ENCODE measurements at places on chromosomes 11 and 22. TPM values are rescaled to one million over a fixed set of nuclear protein-coding genes. Genes with fewer than 3 reads are reported as not detected.

GRCh38 chr11:22510010-22510409 lies 115.6 kb downstream of the FANCF start:
- no peak for DNase-seq

- DNase-seq: no peak
Measured at GRCh38 chr11:19084661-19085315, 24.3 kb upstream of the MRGPRX2 start.

DNA sequence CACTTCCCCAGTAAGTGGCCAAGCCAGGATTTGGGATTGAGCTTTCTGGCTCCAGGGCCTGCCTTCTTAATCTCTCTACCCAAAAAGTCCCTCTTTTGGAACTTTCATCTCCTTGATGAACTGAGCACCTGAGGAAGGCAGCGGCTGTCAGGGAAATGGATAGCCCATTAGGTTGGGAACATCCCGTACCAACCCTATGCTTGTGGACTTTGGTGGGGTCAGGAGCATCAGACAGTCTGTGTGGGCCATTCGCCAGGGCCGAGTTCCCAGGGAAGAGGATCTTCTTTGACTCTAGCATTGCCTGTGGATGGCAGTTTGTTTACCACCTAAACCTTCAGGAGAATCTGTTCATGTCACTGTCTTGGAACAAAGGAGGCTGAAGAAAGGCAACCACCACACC lies 30.2 kb downstream of the ARHGEF17 start:
- DNase-seq: no peak

- DNase-seq: no peak
Measured at GRCh38 chr11:102244681-102245409, 72.4 kb upstream of the BIRC3 start.

DNA sequence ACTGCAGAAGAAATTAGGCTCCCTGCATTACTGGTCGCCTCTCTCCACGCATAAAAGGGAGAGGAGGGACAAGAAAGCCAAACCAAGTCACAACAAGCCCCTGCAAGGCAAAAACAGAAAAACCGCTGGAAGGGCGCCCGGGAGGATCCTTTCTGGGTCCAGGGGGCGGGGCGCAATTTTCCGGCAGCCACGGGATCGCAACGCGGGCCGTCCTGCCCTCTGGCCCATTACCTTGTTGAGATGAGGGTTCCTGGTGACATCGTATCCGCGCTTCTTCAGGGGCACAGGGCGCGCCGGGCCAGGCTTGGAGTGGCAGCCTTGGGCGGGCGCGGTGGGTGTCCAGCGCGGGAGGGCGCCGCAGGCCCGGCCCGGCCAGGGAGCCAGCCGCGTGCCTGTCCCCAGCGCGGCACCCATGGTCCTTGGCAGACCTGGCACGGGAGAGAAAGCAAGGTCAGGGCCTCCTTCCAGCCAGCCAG lies 847 bp downstream of the ME3 start:
- DNase-seq: no peak

DNA sequence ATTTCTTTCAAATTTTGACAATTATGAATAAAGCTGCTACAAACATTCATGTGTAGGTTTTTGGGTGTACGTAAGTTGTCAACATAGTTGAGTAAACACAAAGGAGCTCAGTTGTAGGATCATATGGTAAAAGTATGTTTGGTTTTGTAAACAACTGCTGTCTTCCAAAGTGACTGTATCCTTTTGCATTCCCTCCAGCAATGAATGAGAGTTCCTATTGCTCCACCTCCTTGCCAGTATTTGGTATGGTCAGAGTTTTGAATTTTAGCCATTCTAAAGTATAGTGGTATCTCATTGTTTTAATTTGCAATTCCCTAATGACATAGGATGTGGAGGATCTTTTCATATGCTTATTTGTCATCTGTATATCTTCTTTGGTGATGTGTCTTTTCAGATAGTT lies 28.0 kb upstream of the PHOX2A start:
- DNase-seq: no peak

DNA sequence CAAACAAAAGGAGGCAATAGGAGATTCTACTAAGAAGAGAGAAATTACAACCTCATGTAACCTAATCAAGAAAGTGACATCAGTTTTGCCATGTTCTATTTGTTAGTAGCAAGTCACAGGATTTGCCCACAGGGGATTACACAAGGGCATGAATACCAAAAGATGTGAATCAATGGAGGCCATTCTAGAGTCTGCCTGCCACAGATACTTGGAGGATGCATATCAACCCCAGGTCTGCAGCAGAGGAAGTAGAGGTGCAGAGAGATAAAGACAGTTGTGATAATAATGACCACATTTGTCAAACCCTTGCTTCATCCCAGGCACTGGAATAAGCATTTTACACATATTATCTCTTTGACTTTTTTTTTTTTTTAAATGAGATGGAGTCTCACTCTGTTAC lies 2.4 kb upstream of the ASCC2 start:
- no peak for DNase-seq

- DNase-seq: no peak
Measured at GRCh38 chr11:121337078-121337477, 44.5 kb downstream of the SC5D start.

DNA sequence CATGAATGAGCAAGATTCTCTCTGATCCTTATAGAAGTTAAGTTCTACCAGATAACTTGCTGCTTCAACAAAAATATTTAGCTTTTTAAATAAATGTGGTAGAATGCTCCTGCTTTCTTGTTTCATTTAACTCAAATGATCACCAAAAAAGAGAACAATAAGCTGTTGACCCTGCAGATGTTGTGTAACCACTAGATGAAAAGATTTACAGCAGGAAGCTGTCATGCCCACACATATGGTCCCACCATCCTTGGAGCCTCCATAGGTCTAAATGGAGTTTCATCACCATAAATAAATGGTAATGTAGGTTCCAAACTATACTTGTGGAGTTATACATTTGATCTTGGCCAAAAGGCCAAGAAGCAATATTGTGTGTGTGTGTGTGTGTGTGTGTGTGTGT lies 118.8 kb downstream of the RRAS2 start:
- DNase-seq: no peak

- peak; percentile 71 for DNase-seq
Measured at GRCh38 chr22:39534591-39535356, 2.2 kb upstream of the RPS19BP1 start.

GRCh38 chr11:95924414-95924760 lies 480 bp upstream of the MTMR2 start:
- peak; percentile 65 for DNase-seq

GRCh38 chr11:93756748-93757147 lies 15.3 kb downstream of the C11orf54 start:
- DNase-seq: no peak

GRCh38 chr11:89147229-89147628 lies 30.4 kb upstream of the TYR start:
- DNase-seq: no peak

DNA sequence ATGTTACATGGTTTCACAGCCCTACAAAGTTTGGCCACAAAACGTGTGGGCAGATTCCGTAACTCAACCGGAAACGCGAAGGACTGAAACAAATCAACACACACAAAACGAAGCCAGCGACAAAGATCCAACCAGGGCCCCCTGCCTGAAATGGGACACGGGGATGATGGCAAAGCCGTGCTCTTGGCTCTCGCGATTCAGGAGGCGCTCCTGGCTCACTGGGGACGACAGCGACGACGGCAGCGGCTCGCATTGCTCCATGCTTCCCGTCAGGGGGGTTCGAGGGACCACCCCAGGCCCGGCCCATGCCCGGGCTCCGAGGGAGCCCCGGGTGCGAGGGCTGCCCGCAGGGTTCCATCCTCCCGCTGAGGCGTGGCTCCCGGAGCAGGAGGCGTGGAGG lies 4786.8 kb upstream of the OR11H1 start:
- DNase-seq: no peak

DNA sequence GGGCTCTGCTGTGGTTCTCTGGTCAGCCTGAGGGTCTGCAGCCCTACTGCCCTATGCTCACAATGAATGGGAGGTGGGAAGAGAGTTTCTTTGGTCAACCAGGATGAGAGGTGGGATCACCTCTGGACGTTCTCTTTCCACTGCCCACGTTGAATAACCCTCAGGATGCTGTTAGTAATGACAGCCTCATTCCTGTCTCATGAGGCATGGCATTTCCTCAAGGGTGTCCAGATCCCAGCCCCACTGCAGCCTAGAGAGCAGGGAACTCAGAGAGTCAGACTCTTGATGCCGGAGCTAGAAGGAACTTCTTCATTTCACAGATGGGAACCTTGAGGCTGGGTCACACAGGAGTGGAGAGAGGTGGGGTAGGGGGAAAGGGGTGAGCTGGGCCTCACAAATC lies 196.0 kb downstream of the CEP164 start:
- no peak for DNase-seq

DNA sequence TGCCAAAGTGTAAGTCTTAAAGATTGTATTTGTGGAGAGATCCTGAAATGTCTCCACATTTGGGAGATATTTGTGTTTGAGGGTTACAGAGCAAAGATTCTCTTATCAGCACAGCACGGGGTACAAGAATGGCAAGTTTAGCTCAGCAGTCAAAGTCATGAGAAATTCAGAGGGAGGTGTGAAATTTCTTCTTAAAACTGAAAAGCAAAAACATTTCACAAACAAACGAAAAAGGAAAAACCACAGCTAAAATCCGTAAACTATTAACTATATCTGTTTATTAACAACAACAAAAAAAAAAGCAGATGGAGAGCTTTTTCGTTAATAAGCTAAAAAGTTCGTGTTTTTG lies 40.9 kb upstream of the ETS1 start:
- no peak for DNase-seq

DNA sequence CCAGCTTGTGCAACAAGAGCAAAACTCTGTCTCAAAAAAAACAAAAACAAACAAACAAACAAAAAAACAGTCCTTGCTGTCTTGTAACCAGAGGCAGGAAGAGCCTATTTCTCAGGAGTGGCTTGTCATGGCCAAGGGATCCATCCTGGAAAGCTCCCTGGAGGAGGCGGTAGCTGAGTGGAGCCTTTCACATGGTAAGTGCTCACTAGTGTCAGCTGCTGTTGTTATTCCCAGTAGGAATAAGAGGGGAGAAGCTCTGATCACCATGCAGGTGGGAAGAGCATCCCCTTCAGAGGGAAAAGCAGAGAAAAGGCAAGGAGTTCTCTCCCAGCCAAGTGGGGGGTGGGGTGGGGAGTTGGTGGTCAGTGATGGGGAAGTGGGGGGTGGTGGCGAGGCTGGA lies 54.6 kb upstream of the WNT7B start:
- DNase-seq: no peak

GRCh38 chr11:128026596-128026995 lies 560.8 kb downstream of the ETS1 start:
- DNase-seq: peak; percentile 26

GRCh38 chr11:34587282-34587677 lies 33.6 kb upstream of the EHF start:
- DNase-seq: no peak

- no peak for DNase-seq
Measured at GRCh38 chr22:21962655-21962949, 10.0 kb upstream of the PPM1F start.

- no peak for DNase-seq
Measured at GRCh38 chr11:30254307-30255298, 23.8 kb downstream of the FSHB start.

- no peak for DNase-seq
Measured at GRCh38 chr22:32745251-32745995, 56.1 kb upstream of the TIMP3 start.

- DNase-seq: peak; percentile 28
Measured at GRCh38 chr11:16738947-16739815, 734 bp downstream of the C11orf58 start.

DNA sequence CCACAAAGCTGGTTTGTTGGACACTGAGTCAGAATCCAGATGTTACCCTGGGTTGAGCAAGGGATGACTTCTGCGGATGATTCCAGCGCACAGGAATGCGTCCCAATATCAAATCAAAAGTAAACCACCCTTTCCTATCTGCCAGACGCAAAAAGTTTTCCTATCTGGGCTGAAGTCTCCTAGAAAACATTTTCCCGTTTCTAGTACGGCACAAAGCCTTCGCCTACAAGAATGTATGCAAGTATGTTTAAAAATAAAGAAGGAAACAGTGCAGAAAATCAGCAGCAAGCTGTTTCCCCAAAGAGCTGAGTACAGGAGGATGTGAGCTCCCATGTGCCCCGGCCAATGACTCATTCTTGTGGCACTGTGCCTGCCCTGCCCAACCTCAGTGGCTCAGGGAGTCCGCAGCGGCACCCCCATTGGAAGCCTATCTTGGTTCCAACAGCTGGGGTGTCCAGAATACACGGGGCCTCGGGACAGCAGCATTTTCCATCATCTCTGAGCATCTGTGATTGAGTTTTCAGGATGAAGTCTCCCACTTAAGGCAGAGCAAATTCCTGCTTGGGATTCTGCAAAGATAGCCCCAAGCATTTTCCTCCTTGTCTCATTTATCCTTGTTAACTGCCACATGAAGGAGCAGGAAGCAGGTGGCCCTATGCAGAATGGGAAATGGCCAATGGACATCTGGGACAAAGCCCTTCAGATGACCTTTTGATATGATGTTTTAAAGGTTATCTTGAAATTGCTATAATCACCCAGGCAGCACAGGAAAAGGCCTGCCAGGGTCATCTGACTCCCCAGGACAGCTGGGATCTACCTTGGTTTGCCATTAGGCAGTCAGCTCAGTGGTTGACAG lies 17.5 kb downstream of the KCNJ5 start:
- DNase-seq: peak; percentile 14

GRCh38 chr11:9138133-9138453 lies 46.7 kb upstream of the SCUBE2 start:
- no peak for DNase-seq

DNA sequence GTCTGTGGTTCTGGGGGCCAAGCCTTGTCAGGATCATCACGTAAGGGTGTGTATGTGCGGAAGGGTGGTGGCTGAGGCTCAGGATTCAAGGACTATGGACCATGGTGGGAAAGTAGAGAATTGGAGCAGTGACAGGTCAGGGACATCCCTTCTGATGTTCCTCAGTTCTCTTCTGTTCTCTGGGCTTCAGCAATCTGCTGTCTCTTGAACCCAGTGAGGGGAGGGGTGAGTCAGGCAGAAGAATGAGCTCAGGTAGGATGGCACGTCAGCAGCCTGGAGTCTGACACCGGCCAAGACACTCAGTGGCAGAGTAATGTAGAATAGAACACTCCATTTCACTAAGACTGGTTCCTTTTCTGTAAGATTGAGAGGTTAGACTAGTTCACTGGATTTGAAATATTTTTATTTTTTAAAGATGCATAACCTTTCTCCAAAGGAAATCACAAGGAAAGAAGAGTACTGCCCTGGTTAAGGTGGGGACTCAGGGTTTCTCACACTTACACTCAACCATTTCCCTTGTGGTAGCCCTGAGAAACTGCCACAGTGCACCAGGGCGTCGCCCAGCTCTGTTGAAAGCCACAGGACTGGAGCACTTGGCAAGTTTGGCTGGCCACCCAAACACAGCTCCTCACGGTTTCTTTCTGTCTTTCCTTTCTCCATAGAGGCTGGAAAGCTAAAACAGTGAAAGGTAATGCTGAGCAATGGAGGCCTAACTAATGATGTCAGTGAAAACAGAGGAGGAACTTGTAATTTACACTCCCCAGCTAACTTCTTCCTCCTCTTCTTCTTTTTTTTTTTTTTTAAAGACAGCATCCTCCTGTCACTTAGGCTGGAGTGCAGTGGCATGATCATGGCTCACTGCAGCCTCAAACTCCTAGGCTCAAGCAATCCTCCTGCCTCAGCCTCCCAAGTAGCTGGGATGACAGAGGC lies 23.1 kb upstream of the MICAL2 start:
- no peak for DNase-seq

Gene MUC6
- total RNA-seq: not detected

Gene C11orf87
- total RNA-seq: not detected

Gene ISX
- not detected for total RNA-seq

Gene OR51I1
- not detected for total RNA-seq

Gene TPBGL
- 0.13 TPM for total RNA-seq

Gene MAPK8IP2
- total RNA-seq: 0.25 TPM

Gene VSTM5
- 0.13 TPM for total RNA-seq

Gene CRYBA4
- total RNA-seq: 0.13 TPM

Gene SHISA8
- not detected for total RNA-seq

Gene ST3GAL4
- total RNA-seq: 12.5 TPM

Gene KCTD14
- total RNA-seq: under 0.01 TPM

Measured in dermis microvascular lymphatic vessel endothelial cell (primary cell).